Mesendoderm (in vitro differentiated cells): ENCODE measurements at places on chromosomes 6 and 20.
A peak's percentile ranks its signal among the peaks of the same experiment; 100 is the strongest.

GRCh38 chr6:110566346-110567125 is 90.1 kb upstream of the SLC22A16 start:
- no peak for DNase-seq
- no peaks in the 10 kb centered on the region for H3K4me1 ChIP-seq
- H3K36me3 ChIP-seq: no peaks in the 10 kb centered on the region
- no peak overlapping the region for H3K27ac ChIP-seq
- H3K27me3 ChIP-seq: no peaks in the 10 kb centered on the region

DNA sequence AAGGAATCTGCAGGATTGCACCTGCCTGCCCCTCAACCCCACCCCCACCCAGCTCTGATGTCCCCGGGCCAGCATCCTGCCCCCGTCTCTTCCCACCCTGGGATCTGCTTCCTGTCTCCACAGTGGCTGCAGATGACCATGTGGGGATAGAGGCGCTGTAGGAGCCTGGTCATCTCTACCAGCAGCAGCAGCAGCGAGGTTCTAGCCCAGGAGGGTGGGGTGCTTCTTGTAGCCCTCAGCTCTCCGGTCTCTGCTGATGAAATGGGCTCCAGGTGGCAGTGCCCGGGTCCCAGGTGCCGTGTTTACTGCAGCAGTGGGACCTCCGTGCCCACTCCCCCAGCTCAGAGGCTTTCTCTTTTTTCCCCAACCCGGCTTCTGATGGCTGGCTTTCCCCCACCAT is 25.2 kb downstream of the CAPN11 start:
- no peak for DNase-seq
- H3K27ac ChIP-seq: no peak overlapping the region
- peaks cover 2% of the 10 kb centered on the region for H3K4me1 ChIP-seq

DNA sequence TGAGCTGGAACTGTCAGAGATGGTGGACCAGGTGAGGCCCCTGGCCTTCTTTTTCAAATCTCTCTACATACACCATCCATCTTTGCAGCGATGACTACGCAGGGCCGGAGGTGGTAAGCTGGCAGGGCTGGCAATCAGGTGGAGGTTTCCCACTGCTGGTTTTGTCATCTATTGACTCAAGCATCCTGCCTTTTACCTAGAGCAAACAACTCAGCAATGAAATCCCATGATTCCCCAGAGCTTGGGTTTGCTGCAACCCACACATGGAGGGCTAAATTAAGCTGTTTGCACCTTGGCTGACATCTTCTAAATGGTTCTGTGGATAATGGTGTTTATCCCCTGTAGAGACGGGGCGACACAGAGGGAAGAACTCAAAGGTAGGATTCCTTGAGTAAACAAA is 170.2 kb downstream of the SCP2D1 start:
- no peaks in the 10 kb centered on the region for H3K27me3 ChIP-seq
- peaks cover 3% of the 10 kb centered on the region for H3K4me1 ChIP-seq
- no peak for DNase-seq
- H3K27ac ChIP-seq: no peak overlapping the region

DNA sequence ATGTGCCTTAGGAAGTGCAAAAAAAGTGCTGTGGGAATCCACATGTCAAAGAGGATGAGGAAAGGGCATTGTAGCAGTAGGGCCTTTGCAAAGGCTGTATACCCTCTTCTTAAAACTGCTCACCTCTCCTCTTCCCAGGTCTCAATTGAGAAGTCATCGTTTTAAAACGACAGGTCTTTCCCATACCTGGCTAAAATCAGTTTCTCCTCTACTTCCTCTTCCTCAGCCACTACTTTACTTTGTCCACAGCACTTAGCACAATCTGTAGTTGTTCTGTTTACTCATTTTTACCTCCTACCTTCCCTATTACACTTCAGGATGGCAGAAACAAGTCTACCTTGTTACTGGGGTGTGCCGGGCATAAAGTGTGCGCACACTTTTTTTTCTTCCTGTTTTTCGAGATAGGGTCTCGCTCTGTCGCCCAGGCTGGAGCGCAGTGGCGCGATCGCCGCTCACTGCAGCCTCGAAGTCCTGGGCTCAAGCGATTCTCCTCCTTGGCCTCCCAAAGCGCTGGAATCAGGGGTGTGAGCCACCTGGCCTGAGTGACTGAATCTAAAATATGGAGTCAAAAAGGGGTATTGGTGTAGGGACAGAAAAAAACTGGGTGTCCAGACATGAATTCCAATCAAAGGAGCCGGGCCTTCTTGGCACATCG is 9.8 kb upstream of the ELOVL5 start:
- H3K4me1 ChIP-seq: peaks cover 1% of the 10 kb centered on the region
- no peaks in the 10 kb centered on the region for H3K27me3 ChIP-seq
- H3K36me3 ChIP-seq: no peaks in the 10 kb centered on the region
- H3K4me3 ChIP-seq: no peak overlapping the region
- H3K27ac ChIP-seq: peak overlapping the region; percentile 81

- no peaks in the 10 kb centered on the region for H3K4me1 ChIP-seq
- H3K27me3 ChIP-seq: no peaks in the 10 kb centered on the region
- DNase-seq: no peak
- H3K27ac ChIP-seq: no peak overlapping the region
- H3K4me3 ChIP-seq: no peak overlapping the region
- no peaks in the 10 kb centered on the region for H3K36me3 ChIP-seq
These were observed 52.0 kb downstream of the GRIK2 start for GRCh38 chr6:101445527-101445926.

DNA sequence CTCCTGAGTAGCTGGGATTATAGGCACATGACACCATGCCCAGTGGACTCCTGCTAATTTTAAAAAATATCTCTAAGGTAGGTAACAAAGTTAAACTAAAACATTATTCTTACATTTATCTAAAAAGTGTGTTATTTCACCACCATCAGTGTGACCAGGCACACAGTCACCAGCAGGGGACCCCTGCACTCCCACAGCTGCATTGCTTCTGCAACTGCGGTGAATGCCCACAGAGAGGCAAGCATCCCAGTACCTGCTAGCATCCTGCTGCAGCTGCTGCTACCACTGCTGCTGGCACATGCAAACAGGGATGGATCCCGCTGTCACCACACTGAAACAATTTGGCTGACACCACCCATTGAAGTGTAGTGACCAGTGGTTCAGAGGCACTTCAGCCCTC is 21.9 kb upstream of the EPB41L2 start:
- H3K27ac ChIP-seq: no peak overlapping the region
- no peaks in the 10 kb centered on the region for H3K4me1 ChIP-seq
- no peaks in the 10 kb centered on the region for H3K36me3 ChIP-seq
- H3K4me3 ChIP-seq: no peak overlapping the region
- H3K27me3 ChIP-seq: no peaks in the 10 kb centered on the region

GRCh38 chr20:58864346-58864745 is 11.8 kb downstream of the GNAS start:
- no peak overlapping the region for H3K27ac ChIP-seq
- H3K4me3 ChIP-seq: no peak overlapping the region
- H3K4me1 ChIP-seq: no peaks in the 10 kb centered on the region

DNA sequence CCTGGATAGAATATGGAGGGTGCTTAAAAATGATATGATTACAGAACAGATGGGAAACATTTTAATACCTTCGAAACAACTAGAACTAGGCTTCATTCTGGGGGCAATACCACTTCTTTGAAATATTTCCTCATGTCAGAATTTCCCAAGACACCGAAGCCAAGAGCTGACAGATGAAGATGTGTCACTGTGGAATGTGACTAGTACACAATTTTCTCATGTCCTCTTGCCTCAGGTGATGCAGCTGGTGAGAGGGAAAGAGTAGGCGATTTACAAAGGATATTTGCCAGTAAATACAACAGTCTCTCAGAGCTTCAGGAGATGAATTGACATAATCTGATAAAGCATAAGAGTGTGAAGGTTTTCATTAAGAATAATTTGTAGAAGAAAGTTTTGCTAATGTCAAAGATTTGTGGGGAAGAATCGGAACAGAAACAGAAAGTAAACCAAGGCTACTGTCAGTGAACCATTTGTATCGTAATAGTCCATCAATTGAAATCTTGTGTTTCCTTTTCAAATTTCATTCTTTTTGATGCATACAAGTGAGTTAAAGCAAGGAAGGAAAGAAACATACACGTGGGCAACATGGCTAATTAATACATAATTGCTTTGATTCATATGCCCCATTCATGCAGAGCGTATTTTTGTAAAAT is 164.7 kb upstream of the CCN2 start:
- peaks cover 2% of the 10 kb centered on the region for H3K27me3 ChIP-seq
- DNase-seq: no peak
- no peak overlapping the region for H3K27ac ChIP-seq
- H3K36me3 ChIP-seq: no peaks in the 10 kb centered on the region
- no peak overlapping the region for H3K4me3 ChIP-seq
- H3K4me1 ChIP-seq: no peaks in the 10 kb centered on the region

DNA sequence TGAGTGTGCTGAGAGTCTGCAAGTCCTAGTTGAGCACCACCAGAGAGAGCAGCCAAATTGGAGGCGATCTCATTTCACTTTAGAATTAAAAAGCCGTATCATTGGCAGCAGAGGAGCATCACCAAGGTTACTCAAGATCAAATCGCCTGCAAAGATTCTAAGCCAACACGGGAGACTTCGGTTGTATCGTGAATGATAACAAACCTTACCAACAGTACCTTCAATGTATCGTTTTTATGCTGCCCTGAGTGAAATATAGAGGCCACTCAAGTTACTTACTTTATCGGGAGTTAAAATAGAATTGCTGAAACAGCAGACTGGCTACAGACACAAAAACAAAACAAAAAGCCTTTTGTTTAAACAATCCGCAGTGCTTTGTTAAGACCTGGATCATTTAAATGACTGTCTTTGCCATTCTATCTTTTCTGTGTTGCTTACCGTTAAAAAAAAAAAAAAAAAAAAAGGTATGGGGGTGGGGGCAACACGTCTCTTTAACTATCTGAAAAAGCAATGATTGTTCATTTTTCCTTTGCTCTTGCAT is 14.2 kb downstream of the NHSL1 start:
- DNase-seq: peak; percentile 38
- no peaks in the 10 kb centered on the region for H3K27me3 ChIP-seq
- H3K4me1 ChIP-seq: peaks cover 7% of the 10 kb centered on the region
- no peak overlapping the region for H3K27ac ChIP-seq
- H3K36me3 ChIP-seq: no peaks in the 10 kb centered on the region

- peak; percentile 30 for DNase-seq
- H3K27ac ChIP-seq: no peak overlapping the region
- no peaks in the 10 kb centered on the region for H3K27me3 ChIP-seq
- H3K4me3 ChIP-seq: no peak overlapping the region
These were observed 5.7 kb downstream of the SASH1 start for GRCh38 chr6:148348335-148348734.

DNA sequence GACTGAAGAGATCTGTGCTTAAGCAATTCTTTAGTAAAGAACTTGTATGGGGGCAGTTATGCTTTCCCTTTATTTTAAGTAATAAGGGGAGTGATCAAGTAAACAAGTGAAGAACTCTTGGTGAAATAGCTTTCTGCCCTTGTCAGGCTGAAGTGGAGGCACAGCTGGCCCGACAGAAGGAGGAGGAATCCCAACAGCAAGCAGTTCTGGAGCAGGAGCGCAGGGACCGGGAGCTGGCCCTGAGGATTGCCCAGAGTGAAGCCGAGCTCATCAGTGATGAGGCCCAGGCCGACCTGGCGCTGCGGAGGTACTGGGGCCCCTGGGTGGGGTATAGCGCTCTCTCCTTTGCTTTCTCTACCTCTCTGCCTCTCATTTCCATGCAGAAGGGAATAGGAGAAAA is 143.3 kb downstream of the MYO6 start:
- H3K4me1 ChIP-seq: no peaks in the 10 kb centered on the region
- no peak overlapping the region for H3K27ac ChIP-seq
- no peak for DNase-seq
- no peak overlapping the region for H3K4me3 ChIP-seq
- no peaks in the 10 kb centered on the region for H3K27me3 ChIP-seq
- H3K36me3 ChIP-seq: no peaks in the 10 kb centered on the region

- peaks cover 13% of the 10 kb centered on the region for H3K4me1 ChIP-seq
- peak; percentile 83 for DNase-seq
- H3K36me3 ChIP-seq: no peaks in the 10 kb centered on the region
- peak overlapping the region; percentile 3 for H3K27ac ChIP-seq
- H3K4me3 ChIP-seq: no peak overlapping the region
These were observed 10.4 kb downstream of the IGF2R start for GRCh38 chr6:159979136-159979874.

DNA sequence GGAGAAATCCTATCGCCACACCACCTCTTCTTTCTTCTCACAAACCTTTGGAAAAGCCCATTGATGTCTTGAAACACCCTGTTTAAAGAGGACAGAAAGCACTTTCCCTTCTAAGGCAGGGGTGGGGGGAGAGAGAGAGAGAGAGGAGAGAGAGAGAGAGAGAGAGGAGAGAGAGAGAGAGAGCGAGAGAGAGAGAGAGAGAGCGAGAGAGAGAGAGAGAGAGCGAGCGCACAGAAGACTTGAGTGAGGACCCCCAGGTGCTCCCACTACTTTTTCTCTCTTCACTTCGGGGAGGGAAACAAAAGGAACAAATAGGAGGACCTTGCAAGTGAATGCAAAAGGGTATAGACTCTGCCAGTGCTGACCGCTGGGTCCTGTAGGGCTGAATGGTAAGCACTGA is 52.4 kb downstream of the TIAM2 start:
- no peak overlapping the region for H3K4me3 ChIP-seq
- no peaks in the 10 kb centered on the region for H3K27me3 ChIP-seq
- no peaks in the 10 kb centered on the region for H3K36me3 ChIP-seq
- no peak overlapping the region for H3K27ac ChIP-seq
- no peaks in the 10 kb centered on the region for H3K4me1 ChIP-seq

DNA sequence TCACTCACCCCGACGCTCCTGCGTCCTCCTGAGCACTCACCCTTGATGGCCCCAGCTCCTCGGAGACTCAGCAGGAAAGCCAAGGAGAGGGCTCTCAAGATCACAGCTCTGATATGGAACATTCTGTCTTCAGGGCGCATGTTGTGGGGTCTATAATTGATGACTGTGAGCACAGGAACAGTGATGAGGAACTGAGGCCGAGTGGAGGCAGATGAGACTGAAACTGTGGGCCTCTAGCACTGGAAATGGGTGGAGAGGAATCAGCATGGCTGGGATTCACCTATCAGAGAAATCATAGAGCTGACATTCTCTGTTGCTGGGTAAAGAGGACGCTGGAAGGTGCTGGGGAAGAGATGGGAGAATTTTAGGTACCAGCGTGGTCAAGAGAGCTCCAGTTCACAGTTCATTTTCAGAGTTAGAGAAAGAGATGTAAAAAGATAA is at the start of gene HLA-DPA1:
Gene HLA-DPA1, minus strand, starts transcription at position 219 of the 441 bp plus-strand sequence.
- H3K4me1 ChIP-seq: no peaks in the 10 kb centered on the region
- H3K27me3 ChIP-seq: no peaks in the 10 kb centered on the region
- H3K36me3 ChIP-seq: no peaks in the 10 kb centered on the region

DNA sequence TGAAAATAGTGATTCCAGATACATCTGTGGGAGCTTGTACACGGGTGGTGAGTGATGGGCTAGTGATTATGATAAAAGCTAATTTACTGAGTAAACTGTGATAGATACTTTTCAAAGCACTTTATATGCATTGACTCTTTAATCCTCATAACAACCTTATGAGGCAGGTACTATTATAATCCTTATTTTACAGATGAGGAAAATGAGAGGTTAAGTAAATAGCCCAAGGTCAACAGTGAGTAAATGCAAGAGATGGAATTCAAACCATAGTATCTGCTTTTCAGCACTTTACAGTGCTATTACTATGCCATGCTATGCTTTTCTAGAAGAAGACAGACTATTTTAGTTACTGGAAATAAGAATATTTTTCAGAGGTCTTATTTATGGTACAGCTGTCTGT is 320.9 kb upstream of the CITED2 start:
- no peaks in the 10 kb centered on the region for H3K36me3 ChIP-seq
- H3K27me3 ChIP-seq: no peaks in the 10 kb centered on the region
- DNase-seq: no peak
- H3K4me1 ChIP-seq: no peaks in the 10 kb centered on the region
- no peak overlapping the region for H3K4me3 ChIP-seq

GRCh38 chr6:51339728-51340127 is 521.1 kb downstream of the TFAP2B start:
- H3K4me1 ChIP-seq: peaks cover 8% of the 10 kb centered on the region
- peak; percentile 88 for DNase-seq
- no peak overlapping the region for H3K4me3 ChIP-seq
- no peak overlapping the region for H3K27ac ChIP-seq
